Stimulated activated CD4-positive, alpha-beta T cell treated with anti-CD3 and anti-CD28 coated beads, Interleukin-4, amount 100 ng/mL, for 1 hour (primary cell): ENCODE measurements at places on chromosomes 6 and 20.

GRCh38 chr6:54188846-54189245, 77.6 kb downstream of the MLIP start:
- no peak for DNase-seq

GRCh38 chr20:50163570-50164317, 10.2 kb upstream of the PEDS1 start:
- no peak for DNase-seq

DNA sequence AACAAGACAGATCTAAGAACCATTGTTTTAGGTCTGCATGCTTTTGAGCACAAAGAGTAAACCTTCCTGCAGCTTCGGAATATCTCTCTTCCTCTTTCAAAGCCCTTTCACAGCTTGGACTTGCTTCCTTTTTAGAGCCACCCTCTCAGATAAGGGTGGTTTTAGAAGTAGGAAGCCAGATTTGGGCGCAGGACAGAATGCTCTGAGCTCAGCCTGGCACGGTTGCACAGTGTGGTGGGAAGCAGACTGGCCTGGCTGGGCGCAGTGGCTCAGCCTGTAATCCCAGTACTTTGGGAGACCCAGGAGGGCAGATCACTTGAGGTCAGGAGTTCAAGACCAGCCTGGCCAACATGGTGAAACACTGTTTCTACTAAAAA, 35.6 kb upstream of the PNRC1 start:
- DNase-seq, result no peak

- no peak for DNase-seq
Measured at GRCh38 chr6:93196406-93196970, 222.9 kb downstream of the EPHA7 start.

DNA sequence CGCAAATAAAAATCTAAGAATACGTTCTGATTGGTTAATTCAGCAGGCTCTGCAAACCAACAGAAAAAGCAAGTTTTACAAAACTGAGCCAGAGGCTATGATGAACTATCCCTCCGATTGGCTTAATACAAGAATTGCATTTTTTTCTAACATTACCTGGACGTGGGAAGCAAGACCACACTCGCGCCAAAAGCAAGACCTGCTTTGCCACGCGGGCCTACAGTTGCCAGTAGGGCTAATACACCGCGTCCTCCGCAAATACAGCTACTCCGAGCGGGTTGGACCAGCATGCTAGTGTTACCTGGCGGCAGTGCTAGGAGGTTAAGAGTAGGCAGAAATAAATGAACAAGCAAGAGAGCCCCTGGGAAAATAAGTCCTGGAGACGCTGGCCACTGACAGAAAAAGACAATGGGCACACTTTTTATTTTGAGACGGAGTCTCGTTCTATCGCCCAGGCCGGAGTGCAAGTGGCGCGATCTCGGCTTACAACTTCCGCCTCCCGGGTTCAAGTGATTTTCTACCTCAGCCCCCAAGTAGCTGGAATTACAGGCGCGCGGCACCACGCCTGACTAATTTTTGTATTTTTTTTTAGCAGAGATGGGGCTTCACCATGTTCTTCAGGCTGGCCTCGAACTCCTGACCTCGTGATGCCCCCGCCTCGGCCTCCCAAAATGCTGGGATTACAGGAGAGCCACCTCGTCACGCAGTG, 131.9 kb upstream of the BTN3A2 start:
- peak; percentile 32 for DNase-seq

DNA sequence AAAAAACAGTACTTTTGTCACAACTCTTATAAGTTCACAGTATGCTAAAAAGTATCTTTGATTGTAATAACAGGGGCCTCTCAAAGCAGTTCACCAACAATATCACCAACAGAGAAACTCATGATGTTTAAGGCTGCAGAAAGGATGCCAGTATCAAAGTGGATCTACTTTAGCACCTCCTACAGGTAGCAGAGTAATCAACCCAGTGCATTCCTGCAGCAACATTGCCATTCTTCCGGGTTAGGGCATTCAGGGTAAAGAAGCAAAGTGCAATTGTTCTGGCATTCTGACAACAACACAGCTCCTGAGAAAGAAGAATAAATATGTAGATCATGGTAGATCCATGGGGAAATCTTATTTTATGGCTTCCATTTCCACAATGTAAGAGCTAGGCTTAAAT, 7.6 kb upstream of the SLC17A4 start:
- no peak for DNase-seq

DNA sequence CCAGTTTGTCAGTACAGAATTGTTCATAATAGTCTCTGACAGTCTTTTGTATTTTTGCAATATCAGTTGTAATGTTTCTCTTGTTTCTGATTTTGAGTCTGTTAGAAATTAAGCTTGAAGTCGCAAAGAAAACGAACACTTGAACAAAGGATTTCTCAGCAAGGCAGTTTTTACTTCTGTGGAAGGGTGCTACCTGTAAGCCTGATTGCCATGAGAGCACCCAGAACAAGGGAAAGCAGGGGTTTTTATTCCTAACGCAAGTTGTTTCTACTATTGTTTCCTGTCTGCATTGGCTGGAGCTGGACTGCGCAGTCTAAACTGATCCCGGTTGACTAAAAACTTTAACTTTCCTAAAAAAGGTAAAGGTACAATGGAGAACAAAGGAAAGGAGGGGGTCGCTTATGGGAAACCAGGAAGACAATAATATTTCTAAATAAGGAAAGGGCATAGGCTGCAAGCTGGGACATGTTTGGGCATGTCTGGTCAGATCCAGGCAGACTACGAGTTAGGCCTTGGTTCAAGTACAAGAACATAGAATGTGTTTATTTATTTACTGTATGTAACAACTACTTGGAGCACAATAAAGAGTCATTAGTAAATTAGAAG, 28.5 kb downstream of the HLA-B start:
- DNase-seq, result no peak

DNA sequence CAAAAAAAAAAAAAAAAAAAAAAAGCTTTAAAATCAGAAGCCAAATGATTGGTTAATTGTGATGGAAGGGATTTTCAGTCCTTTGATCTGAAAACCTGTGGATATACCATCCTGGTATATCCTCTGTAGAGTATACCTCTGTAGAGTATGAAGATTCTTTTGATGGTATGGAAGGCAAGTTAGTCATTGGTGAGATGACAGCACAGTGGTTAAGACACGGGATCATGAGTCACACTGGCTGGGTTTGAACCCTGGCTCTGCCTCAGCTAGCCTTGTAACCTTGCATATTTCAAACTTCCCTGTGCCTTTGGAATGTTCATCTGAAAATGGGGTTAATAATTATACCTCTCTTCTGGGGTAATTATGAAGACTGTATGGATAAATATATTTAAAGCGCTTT, 179.3 kb downstream of the CARMIL1 start:
- DNase-seq, result no peak

DNA sequence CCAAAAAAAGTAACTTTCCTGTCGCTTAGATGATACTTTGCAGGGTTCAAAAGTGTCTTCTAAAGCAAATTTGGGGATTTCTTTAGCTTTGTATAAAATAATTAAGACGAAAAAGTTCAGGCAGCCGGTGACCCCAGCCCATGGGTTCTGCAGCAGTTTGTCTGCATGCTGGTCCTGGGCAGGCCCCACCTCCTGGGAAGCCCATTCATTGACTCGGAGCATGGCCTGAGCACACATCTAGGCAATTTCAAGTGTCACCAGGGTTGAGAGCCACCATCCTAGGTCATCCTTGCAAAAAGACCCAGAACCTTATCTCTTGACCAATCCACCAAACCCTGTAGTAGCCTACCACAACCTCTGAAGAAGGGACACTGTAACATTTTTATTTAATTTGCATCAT, 20.6 kb downstream of the BFSP1 start:
- DNase-seq, result no peak

GRCh38 chr6:119961450-119961849, 611.9 kb upstream of the MAN1A1 start:
- no peak for DNase-seq

DNA sequence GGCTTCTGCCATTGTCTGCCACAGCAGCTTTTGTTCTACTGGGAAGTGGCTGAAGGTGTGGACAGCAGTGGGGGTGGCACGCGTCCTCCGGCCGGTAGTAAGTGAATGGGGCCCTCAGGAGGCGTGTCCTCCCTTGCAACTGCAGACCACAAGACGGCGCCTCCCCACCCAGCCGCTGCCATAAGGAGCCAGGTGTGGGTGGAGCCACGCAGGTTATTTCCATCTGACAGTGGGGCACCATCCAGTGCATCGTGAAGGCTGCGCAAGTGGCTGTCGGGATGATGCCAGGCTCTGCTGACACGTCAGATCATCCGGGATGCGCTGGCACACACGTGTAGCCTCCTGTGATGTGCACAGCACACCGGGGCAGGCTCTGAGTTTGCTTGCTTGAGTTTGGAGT, 379.7 kb downstream of the CDH4 start:
- no peak for DNase-seq

GRCh38 chr6:84998223-84998622, 233.8 kb upstream of the TBX18 start:
- DNase-seq, result no peak

GRCh38 chr6:6074190-6074589, 67.5 kb upstream of the NRN1 start:
- no peak for DNase-seq

DNA sequence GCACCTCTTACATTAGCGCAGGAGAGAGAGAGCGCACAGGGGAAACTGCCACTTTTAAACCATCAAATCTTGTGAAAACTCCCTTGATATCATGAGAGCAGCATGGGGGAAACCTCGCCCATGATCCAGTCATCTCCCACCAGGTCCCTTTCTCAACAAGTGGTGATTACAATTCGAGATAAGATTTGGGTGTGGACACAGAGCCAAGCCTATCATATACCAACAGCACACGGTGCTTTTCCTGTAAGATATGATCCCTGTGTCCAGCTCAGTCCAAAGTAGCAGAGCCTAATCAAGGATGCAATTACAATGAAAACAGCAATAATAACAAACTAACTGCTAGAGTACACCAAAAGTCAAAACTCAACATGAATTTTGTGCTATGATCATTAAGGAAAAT, 148.7 kb upstream of the TCF21 start:
- no peak for DNase-seq

DNA sequence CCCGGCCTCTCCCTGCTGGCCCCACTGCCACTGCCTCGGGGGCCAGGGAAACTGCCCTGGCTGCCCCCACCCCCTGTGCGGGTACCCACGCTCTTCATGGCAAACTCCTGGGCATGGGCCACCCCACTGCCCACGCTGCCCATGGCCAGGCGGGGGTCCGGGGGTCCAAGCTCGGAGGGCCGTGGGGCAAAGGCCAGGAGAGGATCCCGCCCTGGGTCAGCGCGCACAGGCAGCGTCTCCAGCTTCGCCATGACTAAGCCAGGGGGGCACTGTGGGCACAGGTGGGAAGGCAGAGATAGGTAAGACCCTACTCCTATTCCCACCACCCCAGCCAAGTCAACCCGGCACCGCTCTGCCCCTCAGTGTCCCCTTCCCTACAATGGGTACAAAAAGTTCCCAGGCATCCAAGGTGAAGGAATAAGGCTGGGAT, 6.4 kb downstream of the LZTS3 start:
- no peak for DNase-seq

- DNase-seq, result no peak
Measured at GRCh38 chr6:169289619-169290339, 36.1 kb upstream of the THBS2 start.

- no peak for DNase-seq
Measured at GRCh38 chr6:147774856-147775255, 266.4 kb downstream of the SAMD5 start.

DNA sequence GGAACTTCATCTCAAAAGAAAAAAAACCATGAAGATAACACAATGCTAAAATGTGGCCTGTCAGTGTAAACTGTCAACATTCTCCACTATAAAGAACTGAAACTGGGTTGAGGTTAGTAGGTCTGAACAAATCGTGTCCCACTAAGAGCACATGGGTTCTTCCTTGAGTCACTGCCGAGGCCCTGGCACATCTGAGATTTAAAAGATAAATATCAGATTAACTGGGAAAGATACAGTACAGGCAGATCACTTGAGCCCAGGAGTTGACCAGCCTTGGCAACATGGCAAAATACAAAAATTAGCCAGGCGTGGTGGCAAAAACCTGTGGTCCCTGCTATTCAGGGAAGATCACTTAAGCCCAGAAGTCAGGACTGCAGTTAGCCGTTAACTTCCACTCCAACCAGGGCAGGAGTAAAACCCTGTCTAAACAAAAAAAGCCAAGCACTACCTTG, 5.6 kb downstream of the EEF1A1 start:
- DNase-seq, result peak; percentile 19

DNA sequence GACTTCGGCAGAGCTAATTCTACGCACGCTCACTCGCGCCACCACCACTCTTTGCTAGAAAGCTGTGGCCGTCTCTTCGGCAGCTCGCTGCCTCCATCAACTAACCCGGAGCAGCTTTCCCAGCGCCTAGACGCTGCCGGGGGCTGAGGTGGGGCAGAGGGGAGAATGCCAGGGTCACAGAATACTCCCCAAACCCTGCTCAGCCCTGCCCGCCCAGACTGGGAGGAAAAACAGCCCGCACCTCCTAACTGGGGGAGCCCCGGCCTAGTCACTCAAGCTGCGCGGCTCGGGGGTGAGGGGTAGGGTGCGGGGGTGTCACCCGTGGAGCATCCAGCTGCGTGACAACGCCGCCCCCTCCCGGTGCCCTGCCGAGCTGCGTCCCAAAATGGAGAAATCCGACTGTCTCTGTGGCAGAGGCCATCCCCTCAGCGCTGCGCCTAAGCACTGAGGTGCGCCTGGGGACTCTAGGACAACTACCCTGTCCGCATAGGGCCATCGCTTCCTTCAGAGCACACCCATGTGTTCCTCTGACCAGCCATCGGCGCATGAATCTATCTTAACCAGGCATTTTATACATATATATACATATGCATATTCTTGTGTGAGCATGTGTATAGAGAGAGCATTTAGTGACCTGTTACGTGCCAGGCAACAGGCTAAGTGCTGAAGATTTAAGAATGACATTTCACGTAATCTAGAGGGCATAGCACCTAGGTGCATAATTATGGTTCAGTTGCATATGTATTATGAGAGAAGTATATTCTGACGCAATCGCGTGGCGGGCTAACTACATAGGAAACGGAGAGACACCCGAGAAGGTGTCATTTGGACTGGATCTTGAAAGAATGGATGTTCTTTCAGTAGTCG, 1.5 kb upstream of the TENT5A start:
- DNase-seq, result peak; percentile 90

GRCh38 chr6:154157082-154157481, 118.0 kb downstream of the OPRM1 start:
- DNase-seq, result no peak

DNA sequence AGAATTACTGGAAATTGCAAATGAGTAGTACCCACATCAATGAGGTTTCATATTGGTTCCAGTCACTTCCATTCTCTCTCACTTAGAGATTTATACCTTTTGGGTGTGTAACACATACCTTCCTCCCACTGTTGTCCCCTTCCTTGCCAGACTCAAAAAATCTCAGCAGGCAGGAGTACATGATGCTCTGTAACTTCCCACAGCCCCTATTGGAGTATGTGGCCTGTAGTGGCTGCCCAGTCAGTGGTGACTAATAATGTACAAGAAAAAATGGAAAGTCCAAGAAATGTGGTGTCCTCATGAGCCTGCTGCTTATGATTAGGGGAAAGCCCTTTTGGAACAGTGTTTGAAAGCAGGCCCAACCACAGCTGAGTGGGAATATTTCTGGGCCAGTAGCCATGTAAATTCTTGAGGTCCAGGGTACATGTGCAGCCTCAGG, 312.0 kb downstream of the ZFAND3 start:
- no peak for DNase-seq
